ENCODE measurements at places on chromosomes 11 and 22. TPM values are rescaled to one million over a fixed set of nuclear protein-coding genes. Genes with fewer than 3 reads are reported as not detected.

Gene SCGB1A1
- total RNA-seq = not detected

DNA sequence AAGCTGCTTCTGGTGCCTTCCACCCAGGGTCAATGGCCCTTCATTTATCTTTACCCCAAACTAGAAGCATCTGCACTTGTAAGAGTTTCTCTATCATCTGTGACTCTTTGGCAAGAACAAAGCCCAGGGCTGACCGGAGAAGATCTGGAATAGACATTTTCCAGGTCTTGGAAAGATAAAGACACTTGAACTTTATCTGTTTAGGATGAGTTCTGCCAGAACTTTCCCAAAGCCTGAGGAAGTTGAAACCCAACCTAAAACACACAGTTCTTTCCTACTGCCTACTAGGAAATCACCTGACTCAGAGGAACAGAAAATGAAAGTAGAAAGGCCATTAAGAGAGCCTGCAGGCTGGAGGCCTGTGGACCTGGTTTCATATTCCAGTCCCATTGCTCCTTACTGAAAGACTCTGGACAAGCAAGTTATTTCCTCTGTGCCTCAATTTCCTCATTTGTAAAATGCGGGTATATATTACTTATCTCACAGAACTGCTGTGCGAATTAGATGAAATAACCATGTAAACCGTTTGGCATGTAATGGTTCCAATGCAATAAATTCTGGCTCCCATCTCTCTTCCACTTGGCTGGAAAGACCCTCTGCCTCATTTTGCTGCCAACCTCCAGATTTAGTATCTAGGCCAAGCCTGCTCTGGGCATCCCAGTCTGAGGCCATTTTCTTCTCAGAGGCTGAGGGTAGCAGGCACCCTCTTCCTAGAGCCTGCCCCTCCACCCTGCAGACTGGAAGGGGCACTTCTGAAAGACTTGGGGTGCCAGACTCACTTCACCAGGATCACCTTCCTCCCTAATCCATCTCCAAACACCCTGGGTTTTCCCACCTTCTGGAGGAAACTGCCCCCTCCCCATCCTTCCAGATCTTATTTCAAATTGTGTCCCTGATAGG is 1.2 kb downstream of the UBE2L6 start:
- peak; percentile 45 for DNase-seq

GRCh38 chr11:32094923-32095322 is 4.0 kb downstream of the RCN1 start:
- peak; percentile 8 for DNase-seq

GRCh38 chr22:45572444-45572843 is 69.8 kb downstream of the FBLN1 start:
- no peak for DNase-seq

- DNase-seq = no peak
These were observed 15.4 kb downstream of the CCDC34 start for GRCh38 chr11:27347359-27348339.

GRCh38 chr11:34451053-34451452 is 12.3 kb downstream of the CAT start:
- DNase-seq = no peak

GRCh38 chr11:76493626-76494539 is 49.1 kb downstream of the EMSY start:
- DNase-seq = no peak
